ENCODE measurements at places on chromosomes 3 and 15.

DNA sequence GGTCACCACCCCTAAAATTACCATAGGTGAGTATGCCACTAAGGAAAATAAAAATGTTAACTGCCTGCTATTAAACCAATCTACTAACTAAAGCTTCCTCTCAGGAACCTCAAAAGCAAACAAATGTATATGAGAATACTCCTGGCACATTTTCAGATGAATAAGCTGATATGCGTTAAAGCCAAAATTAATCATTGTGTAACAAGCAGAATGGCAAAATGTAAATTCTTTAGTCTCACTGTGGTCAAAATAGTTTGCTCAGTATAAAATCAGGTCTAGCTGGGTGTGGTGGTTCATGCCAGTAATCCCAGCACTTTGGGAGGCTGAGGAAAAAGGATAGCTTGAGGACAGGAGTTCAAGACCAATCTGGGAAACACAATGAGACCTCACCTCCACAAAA is 53.6 kb downstream of the SUMF1 start:
- peak; percentile 50 for DNase-seq

GRCh38 chr3:166201476-166201875 is 364.3 kb upstream of the BCHE start:
- DNase-seq: no peak

DNA sequence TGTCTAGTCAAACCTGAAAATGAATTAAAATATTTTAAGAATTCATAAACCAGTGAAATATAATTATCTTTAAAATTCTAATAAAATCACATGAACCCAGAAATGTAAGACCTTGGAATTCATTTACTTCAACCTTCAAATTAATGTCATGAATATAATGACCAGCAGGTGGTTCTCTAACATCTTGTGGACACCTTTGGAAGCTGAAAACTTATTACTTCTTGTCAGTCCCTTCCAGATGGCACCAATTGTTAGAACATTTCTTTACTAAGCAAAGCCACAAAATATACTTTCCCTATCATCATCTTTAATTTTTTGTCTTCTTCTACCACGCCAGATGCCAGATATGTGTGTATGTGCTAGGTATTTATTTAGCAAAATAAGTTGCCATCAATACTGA is 240.0 kb downstream of the MBNL1 start:
- peak; percentile 15 for DNase-seq

- no peak for DNase-seq
Measured at GRCh38 chr3:179265875-179266274, 15.0 kb upstream of the KCNMB3 start.

DNA sequence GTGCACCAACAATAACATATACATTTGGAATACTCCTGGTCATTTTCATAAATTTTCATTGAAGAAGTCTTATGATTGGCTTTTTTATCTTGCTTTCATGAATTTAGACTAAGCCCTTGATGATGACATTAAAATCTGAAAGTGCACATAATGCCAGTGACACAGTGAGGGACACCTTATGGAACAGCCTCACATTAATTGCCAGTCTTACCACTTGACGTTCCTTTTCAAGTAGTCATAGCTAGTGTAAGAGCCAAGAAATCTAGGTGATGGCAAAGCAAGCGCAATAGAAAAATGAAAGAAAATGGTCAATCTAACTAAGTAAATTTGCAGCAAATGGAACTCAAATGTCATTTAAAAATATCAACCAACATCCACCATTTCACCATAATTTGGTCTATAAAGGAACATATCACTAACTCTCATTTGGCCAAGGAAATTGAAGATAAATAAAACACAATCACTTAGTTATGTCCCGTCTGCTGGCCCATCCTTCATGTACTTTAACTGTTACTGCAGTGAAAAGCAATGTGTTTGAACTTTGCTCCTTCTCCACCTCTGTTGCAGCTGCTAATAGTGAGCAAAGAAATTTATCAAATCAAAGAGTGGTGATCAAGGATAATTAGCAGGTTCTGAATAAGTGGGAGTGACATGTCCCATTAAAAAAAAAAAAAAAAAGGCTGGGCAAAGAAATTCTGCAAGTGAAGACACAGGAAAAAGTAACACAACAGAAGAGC is 110.0 kb downstream of the TJP1 start:
- DNase-seq: peak; percentile 5

DNA sequence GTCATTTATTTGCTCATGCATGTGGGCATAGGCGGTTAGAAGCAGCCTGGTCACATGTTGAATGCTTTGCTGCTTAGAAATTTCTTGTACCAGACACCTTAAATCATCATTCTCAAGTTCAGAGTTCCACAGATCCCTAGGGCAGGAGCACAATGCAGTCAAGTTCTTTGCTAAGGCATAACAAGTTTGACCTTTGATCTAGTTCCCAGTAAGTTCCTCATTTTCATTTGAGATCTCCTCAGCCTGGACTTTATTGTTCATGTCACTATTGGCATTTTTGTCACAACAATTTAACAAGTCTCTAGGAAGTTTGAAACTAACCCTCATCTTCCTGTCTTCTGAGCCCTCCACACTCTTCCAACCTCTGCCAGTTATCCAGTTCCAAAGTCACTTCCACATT is 22.8 kb downstream of the HGD start:
- DNase-seq: no peak

DNA sequence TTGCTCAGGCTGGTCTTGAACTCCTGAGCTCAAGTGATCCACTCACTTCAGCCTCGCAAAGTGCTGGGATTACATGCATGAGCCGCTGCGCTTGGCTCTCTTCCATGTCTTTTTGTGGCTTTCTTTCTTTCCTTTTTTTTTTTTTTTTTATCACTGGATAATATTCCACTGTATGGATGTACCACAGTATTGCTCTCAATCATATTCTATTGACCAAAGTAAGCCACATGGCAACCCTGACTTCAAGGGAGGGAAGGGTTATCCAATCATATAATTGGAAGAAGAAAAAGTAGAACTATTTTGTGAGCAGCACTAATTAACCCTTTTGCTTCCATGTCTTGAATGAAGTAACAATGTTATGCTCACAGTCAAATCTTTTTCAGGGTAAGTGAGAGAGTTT is 307.0 kb upstream of the RASGRP1 start:
- DNase-seq: no peak

DNA sequence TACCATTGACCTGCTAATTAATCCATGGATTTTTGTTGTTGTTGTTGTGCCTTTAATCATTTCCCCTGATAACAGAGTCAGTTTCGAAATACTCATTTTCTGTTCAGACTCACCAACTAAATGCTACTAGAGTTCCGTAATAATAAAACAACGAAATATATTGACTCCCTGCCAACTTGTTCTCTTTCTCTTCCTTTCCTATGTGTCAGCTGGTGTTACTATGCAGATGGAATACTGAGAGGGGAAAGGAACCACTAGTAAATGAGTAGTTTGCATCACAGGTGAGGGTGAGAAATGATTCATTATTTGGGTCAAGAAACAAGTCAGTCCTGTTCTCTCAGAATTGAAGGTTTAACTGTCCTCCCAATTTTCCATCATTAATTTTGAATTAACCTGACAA is 1027.3 kb downstream of the TUSC7 start:
- DNase-seq: no peak

DNA sequence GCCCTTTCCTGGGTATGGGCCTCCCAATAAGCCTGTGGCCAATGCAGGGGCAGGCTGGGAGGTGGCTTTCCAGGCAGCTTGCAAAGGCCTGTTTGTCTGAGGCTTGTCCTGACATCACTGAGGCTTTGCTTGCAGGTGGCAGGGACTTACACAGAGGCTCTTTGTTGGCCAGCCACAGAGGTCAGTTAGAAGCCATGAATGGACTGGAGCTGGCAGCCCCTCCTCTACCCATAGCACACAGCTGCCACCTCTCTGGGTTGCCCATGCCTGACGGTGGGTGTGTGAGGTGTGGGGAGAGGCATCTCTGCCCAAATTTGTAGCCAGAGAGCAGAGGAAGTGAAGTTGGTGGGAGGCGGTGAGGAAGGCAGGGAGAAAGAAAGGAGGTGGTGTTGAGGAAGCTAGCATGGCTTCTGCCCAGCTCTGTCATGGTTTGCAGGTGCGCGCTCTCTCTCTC is 17.1 kb downstream of the LIMD1 start:
- no peak for DNase-seq

DNA sequence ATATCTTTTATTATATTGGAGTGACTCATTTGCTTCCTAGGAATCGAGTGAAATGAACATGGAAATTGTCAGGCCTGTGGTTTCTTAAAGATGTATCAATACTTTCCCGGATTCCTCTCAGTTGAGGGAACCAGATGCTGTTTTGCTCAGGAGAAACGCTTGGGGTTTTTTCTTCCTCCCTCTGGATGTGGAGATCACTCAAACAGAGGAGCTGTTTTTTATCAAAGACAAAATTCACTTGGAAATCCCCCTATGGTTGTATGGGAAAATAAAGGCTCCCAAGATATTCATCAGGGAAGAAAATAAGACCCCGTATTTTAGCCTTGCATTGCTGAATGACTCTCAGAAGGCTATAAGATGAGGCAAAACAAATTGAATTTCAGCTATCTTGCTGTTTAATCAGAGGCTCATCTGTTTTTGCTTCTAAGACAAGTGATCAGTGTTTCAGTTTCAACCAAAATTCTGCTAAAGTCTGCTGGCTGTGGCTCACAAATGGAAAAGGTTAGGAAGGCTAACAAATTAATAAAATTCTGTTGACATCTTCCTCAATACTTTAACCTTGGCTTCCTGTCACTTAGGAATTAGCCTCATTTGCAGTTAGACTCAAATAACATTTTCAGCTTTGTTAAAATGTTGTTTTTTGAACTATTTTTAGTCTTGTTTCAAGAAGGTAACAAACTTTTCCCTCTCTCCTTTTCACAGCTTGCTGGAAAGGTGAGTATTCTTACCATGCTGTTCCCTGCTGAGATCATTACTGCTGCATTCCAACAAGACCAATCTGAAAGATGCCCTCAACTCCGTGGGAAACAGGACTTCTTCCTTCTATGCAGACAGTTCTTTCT is 83.6 kb downstream of the COL6A5 start:
- DNase-seq: no peak

- DNase-seq: no peak
Measured at GRCh38 chr3:44068753-44069152, 172.9 kb upstream of the TOPAZ1 start.

GRCh38 chr15:42329161-42329560 is 30.1 kb upstream of the CAPN3 start:
- no peak for DNase-seq

GRCh38 chr3:160126761-160127160 is 98.5 kb upstream of the C3orf80 start:
- DNase-seq: no peak

GRCh38 chr3:62873761-62874710 is 1.2 kb downstream of the CADPS start:
- peak; percentile 75 for DNase-seq

GRCh38 chr3:125585595-125586223 is 9.6 kb downstream of the OSBPL11 start:
- peak; percentile 76 for DNase-seq

DNA sequence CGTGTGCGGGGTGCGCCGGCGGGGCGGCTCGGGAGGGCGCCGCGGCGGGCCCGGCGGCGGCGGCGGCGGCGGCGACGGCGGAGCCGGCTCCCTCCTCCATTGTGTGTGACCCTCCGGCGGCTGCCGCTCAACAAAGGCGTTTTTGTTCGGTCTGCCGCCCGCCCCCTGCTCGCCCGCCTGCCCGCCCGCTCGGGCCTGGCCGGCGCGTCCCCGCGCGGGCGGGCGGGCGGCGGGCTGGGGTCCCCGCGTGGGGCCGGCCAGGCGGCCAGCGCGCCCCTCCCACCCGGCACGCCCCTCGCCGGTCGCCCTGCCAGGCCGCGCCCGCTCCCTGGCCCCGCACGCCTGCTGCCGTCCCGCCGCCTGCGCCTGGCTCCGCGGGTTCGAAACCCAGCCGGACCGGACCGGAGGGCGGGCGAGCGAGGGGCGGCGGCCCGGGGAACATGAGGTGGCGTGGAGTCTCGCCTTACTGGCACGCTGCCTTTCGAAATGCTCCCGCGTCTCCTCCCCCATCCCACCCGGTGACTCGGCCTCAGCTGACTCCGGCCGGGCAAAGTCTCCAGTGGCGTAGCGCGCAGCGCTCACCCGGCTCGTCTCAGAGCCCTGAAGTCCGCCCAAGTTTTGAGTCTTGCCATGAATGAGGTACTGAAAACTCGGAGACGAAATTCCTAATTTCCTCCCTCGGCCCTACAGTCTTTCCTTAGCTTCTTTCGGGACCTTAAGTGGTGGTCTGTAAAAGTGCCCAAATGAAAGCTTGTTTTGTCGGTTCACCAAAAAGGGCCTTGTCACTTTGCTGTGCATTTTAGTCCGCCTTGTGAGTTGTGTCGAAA is 588 bp downstream of the MAPK6 start:
- peak; percentile 98 for DNase-seq

DNA sequence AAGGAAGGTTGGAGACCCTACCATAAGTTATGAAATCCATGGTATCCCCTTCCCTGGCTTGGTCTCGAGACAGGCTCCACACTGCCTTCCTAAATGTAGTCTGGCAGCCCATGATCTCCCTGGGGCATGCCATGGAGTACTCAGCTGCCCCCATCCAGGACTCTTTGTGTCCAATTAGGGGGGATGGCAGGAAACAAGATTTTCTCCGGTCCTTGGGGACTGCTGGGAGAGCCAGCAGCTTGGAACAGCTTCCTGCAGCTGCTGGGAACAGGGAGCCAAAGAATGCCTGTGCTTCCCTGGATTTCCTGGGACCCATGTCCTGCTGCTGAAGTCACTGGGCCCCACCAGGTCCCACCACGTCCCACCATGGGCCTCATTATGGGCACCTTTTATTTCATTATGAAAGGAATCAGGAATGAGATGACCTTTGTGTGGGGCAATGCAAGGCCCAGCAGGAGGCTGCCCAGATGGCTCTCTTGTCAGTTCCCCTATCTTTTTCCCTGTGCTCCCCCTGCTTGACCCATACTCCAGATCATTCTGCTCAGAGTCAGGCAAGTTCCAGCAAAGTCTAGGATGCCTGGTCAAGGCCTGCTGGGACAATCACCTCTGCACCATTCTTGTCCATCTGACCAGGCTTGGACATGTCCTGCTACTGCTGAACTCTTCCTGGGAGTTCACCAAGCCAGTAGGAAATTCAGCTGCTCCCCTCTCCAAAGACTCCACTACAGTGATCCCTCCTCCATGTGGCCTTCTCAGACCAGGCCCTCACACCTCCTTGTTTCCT is 15.0 kb upstream of the DAG1 start:
- DNase-seq: no peak

GRCh38 chr3:13791198-13792050 is 88.4 kb downstream of the WNT7A start:
- no peak for DNase-seq

DNA sequence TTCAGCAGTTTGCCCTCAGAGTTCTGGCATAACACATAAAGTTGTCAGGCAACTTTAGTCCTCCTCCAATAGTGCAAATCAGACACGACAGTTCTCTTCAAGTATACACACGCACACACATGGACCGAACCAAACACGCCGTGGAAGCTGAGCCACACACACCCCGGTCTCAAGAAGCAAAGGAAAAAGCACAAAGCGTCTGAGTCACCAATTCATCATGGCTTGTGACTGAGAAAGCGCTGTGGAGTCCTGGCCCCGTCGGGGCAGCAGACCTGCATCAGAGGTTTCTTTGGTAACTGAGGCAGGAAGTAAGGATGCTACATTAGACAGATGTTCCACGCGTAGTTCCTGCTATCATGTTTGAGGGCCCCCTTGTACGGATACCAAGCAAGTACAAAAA is 85.7 kb downstream of the VGLL4 start:
- DNase-seq: peak; percentile 95

All from GM23248 (cell line).